ENCODE measurements at places on chromosomes 5 and 9.

- DNase-seq = no peak
Measured at GRCh38 chr5:115602591-115603125, 379 bp upstream of the TICAM2 start.

GRCh38 chr5:180618829-180619562 is 27.7 kb upstream of the SCGB3A1 start:
- DNase-seq = no peak

- no peak for DNase-seq
Measured at GRCh38 chr5:35182486-35182885, 47.8 kb downstream of the PRLR start.

GRCh38 chr5:7668627-7669026 is 182.3 kb downstream of the CFAP90 start:
- DNase-seq = no peak
